ENCODE measurements at places on chromosomes 4 and X. TPM values are rescaled to one million over a fixed set of nuclear protein-coding genes. Genes with fewer than 3 reads are reported as not detected.

DNA sequence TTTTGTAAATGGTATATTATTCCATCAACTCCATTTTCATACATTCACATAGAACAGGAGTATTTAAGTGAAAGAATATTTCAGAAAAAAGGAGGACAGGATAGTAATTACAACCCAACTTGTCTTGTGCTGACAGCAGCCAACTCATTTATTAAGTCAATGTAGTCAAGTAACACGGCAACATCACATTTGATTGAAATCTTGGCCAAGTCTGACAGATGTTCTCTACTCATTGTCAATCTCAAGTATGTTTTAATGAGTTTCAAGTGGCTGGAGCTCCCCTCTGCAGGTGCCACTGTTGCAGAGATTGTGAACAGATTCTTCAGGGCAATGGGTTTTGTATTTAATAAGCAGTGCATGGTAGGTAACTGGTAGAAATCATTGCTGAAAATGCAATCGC lies 332.5 kb downstream of the C4orf33 start:
- H3K36me3 ChIP-seq = no peaks in the 10 kb centered on the region
- DNase-seq = no peak
- H3K4me3 ChIP-seq = no peak overlapping the region
- no peaks in the 10 kb centered on the region for H3K4me1 ChIP-seq
- H3K27me3 ChIP-seq = no peaks in the 10 kb centered on the region

DNA sequence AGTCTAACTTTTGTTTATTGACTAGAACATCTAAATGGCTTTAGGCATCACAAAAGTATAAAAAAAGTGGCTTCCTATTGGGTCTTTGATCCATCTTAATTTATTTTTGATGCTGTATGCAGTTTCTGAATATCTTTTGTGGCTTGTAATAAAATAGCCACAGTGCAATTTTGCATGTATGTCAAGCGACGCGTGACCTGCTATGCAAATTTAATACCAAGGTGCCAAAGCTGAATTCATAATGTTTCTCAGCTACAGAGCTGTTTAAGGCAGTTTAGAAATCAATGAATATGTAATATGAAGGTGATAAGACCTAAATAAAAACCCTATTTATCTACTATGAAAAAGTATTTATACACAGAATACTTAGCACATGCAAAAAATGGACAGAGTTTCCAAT lies 197.8 kb downstream of the AFF2 start:
- no peak overlapping the region for H3K27ac ChIP-seq
- H3K36me3 ChIP-seq = no peaks in the 10 kb centered on the region
- no peak for DNase-seq
- no peaks in the 10 kb centered on the region for H3K4me1 ChIP-seq
- H3K27me3 ChIP-seq = no peaks in the 10 kb centered on the region

Gene RRH
- total RNA-seq = not detected

GRCh38 chr4:48945981-48946380 lies 39.4 kb upstream of the OCIAD2 start:
- no peaks in the 10 kb centered on the region for H3K36me3 ChIP-seq
- H3K4me1 ChIP-seq = no peaks in the 10 kb centered on the region
- no peak overlapping the region for H3K27ac ChIP-seq
- DNase-seq = no peak

DNA sequence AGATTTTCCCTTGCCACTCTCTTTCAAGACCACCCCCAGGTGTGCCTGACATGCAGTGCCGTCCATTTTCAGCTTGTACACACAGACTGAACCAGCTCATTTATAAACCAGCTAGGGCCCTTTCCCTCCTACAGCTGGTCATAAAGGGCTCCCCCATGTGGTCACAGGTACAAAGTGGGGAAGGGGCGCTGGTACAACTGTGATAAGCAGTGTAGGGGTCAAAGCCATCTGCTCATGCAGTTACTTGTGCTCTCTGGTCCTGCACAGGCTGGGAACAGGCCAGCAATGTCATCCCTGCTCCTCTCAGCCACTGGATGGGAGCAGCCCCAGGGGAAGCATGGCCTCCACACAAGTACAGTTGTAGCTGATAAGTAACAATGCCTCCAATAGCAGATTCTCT lies 20.6 kb downstream of the GABRQ start:
- H3K36me3 ChIP-seq = no peaks in the 10 kb centered on the region
- no peaks in the 10 kb centered on the region for H3K4me1 ChIP-seq
- H3K27me3 ChIP-seq = no peaks in the 10 kb centered on the region
- no peak overlapping the region for H3K4me3 ChIP-seq

GRCh38 chr4:9923195-9923812 lies 98.0 kb downstream of the SLC2A9 start:
- no peak overlapping the region for H3K27ac ChIP-seq
- H3K4me3 ChIP-seq = no peak overlapping the region
- H3K36me3 ChIP-seq = no peaks in the 10 kb centered on the region
- no peaks in the 10 kb centered on the region for H3K4me1 ChIP-seq

DNA sequence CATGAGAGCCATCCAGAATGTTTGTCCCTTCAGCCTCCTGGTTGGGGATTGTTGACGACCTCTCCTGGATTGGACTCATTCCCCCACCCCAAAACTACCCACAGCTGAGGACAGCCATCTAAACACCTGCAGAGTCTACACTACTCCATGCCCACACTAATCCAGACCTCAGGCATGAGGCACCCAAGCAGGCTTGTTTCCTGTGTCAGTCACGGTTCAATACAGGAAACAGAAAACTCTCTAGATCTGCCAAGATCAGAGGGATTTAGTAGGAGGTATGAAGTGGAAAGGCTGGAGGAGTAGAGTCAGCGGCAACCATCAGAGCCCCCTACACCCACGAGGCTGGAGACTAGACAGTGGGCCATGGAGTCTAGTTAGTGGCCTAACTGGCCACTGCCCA lies 37.7 kb downstream of the HAND2 start:
- H3K4me3 ChIP-seq = no peak overlapping the region
- H3K27ac ChIP-seq = no peak overlapping the region
- DNase-seq = no peak
- H3K27me3 ChIP-seq = no peaks in the 10 kb centered on the region
- H3K4me1 ChIP-seq = peaks cover 44% of the 10 kb centered on the region

GRCh38 chrX:19912-20571 lies 261.1 kb upstream of the PLCXD1 start:
- no peak for DNase-seq
- H3K4me3 ChIP-seq = no peak overlapping the region
- no peaks in the 10 kb centered on the region for H3K27me3 ChIP-seq
- H3K36me3 ChIP-seq = no peaks in the 10 kb centered on the region
- no peak overlapping the region for H3K27ac ChIP-seq

Gene FRAS1
- total RNA-seq = 8.6 TPM

Gene LRIT3
- total RNA-seq = not detected

Gene CXCR3
- 2.6 TPM for total RNA-seq

- peak overlapping the region; percentile 98 for H3K27ac ChIP-seq
- peak overlapping the region; percentile 65 for H3K4me3 ChIP-seq
- peak; percentile 83 for DNase-seq
- H3K36me3 ChIP-seq = peaks cover 38% of the 10 kb centered on the region
- no peaks in the 10 kb centered on the region for H3K27me3 ChIP-seq
- no peaks in the 10 kb centered on the region for H3K4me1 ChIP-seq
Observed at GRCh38 chrX:54808109-54808604, 612 bp downstream of the MAGED2 start.

DNA sequence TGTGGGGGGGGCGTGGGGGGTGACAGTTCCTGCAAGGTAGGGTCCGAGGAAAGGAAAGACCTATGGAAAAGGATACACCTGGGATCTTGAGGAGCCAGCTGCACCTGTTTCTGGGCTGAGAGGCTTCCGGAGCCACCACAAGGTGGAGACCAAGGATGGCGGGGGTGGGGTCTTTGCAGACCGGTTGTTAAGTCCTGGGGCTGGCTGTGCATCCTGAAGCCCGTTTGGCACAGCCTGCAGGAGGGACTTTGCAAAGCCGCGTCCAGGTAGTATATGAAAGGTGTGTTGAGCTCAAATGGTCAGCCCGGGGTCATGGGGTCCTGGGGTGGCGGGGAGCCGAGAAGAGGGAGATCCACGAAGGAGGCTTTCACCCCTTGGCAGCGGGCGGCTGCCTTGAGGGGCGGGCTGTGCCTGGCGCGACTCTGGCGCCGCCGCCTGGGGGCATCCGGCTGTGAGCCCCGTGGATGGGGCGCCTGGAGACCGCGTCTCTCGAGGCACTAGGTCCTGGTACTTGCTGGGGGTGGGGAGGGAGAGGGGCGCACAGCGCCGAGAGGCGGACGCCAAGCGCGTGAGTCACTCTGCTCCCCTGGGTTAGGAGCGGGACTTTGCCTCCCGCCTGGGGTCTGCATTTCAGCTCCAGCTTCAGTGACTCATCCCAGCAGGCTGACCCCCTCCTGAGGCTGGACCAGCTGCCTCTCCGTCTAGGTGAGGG lies 58.2 kb upstream of the DYNLT3 start:
- peak; percentile 20 for DNase-seq
- H3K4me1 ChIP-seq = no peaks in the 10 kb centered on the region
- H3K27me3 ChIP-seq = peaks cover 23% of the 10 kb centered on the region
- H3K36me3 ChIP-seq = no peaks in the 10 kb centered on the region
- no peak overlapping the region for H3K4me3 ChIP-seq
- no peak overlapping the region for H3K27ac ChIP-seq

GRCh38 chr4:86679441-86679840 lies 85.3 kb downstream of the PTPN13 start:
- no peaks in the 10 kb centered on the region for H3K36me3 ChIP-seq
- no peak overlapping the region for H3K27ac ChIP-seq
- no peaks in the 10 kb centered on the region for H3K4me1 ChIP-seq
- no peaks in the 10 kb centered on the region for H3K27me3 ChIP-seq
- no peak overlapping the region for H3K4me3 ChIP-seq

DNA sequence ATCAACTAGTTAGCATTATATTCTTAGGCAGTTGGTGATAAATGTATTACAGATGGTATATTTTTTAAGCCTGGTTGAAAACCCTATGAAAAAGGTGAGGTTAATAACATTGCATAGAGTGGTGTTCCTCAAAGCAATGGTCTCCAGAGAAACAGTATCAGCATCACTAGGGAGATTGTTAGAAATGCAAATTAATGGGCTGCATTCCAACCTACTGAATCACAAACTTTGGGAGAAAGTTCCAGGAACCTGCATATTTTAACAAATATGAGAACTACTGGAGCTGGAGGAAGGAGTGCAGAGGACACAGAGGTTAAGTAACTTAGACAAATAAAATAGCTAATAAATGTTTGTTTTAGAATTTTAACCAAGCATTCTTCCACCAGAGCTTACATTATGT lies 166.9 kb upstream of the PCDH10 start:
- H3K27me3 ChIP-seq = no peaks in the 10 kb centered on the region
- DNase-seq = no peak
- H3K4me3 ChIP-seq = no peak overlapping the region

DNA sequence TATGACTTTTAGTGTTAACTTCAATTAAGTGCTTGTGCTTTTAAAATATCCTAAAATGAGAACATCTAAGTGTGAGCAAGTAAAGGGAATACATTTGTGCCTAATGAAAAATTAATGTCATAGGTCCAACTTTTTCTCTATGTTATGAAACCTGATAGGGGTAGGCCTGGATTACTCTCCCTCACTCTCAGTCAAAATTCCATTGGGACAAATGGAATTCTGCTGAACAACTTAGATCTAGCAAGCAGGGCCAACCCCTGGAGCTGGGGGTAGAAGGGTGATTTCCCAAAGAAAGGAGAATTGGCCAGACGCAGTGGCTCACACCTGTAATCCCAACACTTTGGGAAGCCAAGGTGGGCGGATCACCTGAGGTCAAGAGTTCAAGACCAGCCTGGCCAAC lies 67.4 kb downstream of the EDNRA start:
- no peaks in the 10 kb centered on the region for H3K36me3 ChIP-seq
- no peak for DNase-seq
- no peaks in the 10 kb centered on the region for H3K27me3 ChIP-seq
- H3K4me1 ChIP-seq = peaks cover 14% of the 10 kb centered on the region

DNA sequence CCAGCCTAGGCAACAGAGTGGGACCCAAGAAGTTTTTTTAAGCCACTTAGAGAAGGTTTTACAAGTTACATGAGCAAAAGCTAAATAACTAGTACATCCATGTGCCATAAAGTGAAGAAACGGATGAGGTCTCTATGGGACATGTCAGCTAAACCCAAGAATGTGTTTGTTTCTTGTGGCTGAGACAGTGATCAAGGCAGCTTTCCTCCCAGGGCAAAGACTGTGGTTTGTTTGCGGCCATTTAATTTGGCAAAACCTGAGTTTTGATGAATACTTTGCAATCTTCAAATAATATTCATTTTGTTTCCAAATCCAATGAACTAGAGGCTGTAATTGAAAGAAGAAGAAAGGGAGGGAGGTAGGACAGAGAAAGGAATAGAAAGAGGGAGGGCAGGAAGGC lies 44.9 kb upstream of the SLC2A9 start:
- peaks cover 22% of the 10 kb centered on the region for H3K36me3 ChIP-seq
- peaks cover 6% of the 10 kb centered on the region for H3K4me1 ChIP-seq
- no peak for DNase-seq
- H3K4me3 ChIP-seq = no peak overlapping the region
- no peaks in the 10 kb centered on the region for H3K27me3 ChIP-seq
- H3K27ac ChIP-seq = no peak overlapping the region

DNA sequence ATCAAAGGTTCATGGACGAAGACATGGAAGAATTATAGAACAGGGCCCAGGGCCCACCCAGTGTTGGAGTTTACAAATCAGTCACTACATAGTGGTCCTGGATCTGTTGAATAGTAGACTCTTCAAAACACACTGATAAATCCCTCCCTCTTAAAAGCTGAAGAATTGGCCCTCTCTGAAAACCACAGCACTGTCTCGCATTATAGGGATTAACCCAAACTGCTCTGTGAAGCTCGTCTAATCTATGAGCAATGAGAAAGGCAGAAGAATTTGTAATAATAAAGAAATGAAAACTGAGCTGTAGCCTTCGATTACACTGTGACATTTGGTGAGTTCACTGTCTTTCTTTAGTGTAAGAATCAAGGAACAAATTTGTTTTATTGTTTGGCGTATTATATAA lies 92.5 kb upstream of the ZFP42 start:
- no peaks in the 10 kb centered on the region for H3K27me3 ChIP-seq
- no peak overlapping the region for H3K27ac ChIP-seq
- H3K4me1 ChIP-seq = no peaks in the 10 kb centered on the region
- DNase-seq = no peak

Gene ARMCX1
- total RNA-seq = 35.2 TPM

- no peak overlapping the region for H3K4me3 ChIP-seq
- H3K27me3 ChIP-seq = peaks cover 24% of the 10 kb centered on the region
- H3K4me1 ChIP-seq = peaks cover 19% of the 10 kb centered on the region
- no peak for DNase-seq
- H3K27ac ChIP-seq = no peak overlapping the region
Observed at GRCh38 chr4:11429699-11430045, 978 bp upstream of the HS3ST1 start.

Gene WDFY3
- 39.3 TPM for total RNA-seq

- no peak for DNase-seq
- H3K27ac ChIP-seq = no peak overlapping the region
- no peaks in the 10 kb centered on the region for H3K36me3 ChIP-seq
- no peak overlapping the region for H3K4me3 ChIP-seq
- H3K4me1 ChIP-seq = no peaks in the 10 kb centered on the region
Observed at GRCh38 chrX:115363372-115363771, 73.9 kb downstream of the LUZP4 start.

- no peak overlapping the region for H3K4me3 ChIP-seq
- H3K27ac ChIP-seq = no peak overlapping the region
- no peaks in the 10 kb centered on the region for H3K36me3 ChIP-seq
- DNase-seq = no peak
Observed at GRCh38 chr4:25549413-25549812, 106.2 kb upstream of the SLC34A2 start.
